Omental fat pad (tissue), 4 donors: ENCODE measurements at places on chromosomes 6 and 20.

- no peak for DNase-seq
These were observed 643 bp upstream of the SLC35D3 start for GRCh38 chr6:136921381-136921935.

GRCh38 chr6:104633125-104633524 is 226.6 kb downstream of the HACE1 start:
- no peak for DNase-seq

DNA sequence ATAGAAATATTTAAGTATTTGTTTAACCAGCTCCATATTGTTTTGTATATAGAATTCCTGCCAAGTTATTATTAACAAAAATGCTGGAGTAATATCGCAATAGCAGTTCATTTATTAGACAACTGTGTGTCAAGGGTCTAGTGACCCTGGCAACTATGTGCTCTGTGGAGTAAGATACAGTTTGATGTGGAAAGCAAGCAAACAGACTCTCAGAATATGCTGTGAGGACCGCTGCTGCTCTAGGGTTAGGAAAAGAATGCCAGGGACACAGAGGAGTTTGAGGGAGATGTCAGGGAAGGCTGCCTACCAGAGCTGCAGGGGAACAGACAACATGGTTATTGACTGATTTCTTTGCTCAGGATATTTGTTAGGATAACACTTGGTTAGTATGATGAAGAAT is 71.2 kb downstream of the HIVEP1 start:
- no peak for DNase-seq

DNA sequence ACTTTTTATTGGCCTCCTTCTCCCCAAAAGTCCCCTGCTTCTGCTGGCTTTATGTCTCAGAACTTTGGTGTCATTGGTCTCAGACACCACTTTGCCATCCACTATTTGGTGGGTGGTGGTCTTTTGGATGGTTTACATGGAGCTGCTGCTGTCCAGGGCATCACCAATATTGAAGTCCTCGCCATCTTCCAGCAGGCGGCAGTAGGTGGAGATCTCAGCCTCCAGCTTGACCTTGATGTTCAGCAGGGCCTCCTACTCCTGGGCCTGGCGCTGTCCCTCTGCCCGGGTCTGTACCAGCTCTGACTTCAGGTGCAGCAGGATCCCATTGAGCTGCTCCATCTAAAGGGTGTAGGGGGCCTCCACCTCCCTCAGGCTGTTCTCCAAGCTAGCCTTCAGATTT is 148.4 kb upstream of the FOXA2 start:
- DNase-seq = no peak

DNA sequence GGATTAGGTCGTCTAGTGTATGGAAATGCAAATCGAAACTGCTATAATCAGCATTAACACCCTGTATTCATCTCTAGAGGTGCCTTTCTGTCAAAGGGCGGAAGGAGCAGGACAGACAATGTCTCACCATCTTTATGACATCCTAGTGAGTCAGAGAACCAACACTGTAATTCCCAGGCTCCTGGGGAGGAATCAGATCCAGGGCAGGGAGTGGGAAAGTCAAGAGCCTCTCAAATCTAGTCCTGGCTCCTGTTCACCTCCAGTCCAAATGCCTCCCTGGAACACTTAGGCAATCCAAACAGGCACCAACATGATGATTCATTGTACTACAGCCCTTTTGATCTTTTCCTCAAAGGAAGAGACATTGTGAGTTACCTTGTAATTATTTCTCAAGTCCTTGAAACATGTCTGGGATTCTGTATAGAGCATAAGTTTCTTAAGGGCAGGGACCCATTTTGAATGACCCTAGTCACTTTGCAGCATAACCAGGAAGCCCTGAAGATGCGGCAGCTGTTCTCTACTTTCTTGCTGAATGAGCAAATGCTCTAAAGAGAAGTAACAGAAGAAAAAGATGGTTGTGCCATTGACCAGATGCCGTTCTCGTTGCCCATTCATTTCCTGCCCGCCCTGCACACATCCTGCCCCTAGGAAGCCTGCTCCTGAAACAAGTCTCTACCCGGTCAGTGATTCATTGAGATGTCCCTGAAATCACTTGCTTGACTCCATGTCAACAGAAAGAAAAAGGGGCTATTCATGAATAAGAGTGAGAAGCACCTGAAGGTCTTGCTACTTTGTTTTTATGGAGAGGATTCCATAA is 112.8 kb upstream of the JARID2 start:
- no peak for DNase-seq

DNA sequence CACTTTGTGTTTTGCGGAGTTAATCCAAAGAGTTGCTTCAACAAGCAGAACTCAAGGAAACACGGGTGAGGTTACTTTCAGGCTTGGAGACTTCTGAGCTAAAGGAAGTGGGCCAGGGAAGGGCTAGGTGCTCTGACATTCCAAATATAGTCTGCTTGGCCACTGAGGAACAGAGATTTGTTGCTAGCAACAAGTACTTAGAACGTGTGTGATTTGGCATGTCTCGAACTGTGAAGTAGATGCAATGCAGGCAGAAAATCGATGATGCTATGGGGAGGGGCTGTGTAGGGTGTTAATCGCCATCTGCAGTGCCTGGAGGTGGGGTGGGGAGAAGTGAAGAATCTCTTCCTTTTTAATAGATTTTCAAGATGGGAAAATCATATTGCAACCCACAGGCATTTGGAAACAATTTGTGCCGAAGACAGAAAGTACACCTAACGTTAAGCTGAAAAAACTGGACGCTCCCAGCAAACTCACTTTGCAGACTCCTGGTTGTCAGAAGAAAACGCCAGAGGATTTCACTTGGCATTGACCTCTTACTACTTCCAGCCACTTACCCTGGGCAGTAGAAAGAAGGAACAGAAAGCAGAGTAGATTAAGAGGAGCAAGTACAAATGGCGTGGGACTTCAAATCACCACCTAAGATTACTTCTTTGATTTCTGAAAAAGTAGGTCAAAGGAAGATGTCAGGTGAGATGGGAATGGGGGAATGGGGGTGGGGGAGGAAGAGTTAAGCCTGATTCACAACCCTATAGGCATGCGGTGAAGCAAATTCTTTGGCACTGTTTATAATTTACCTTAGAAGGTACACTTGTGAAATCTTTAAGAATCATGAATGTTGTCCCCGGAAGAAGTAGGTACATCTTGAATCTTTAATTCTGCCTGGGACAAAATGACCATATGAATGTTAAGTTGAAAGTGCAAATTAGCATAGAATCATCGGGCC is 314.1 kb downstream of the CD83 start:
- no peak for DNase-seq

DNA sequence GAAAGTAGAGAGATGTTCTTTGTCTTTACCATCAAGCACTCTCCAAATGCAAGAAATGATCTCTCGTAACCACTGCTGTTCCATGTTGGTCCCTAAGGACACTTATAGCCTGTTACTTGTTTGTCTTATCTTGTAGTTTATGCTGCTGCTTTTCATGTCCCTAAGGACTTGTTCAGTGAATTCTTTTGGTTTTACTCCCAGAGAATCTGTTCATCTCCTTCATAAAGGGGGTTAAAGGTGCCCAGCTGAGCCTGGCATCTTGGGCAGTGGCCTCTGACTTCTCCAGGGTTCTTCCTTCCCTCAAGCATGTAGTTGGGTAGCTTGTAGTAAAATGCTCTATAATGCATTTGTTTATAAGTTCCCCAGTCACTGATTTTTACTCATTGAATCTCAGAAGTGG is 864 bp upstream of the PKIG start:
- no peak for DNase-seq

GRCh38 chr6:139882977-139883728 is 508.7 kb upstream of the CITED2 start:
- no peak for DNase-seq

DNA sequence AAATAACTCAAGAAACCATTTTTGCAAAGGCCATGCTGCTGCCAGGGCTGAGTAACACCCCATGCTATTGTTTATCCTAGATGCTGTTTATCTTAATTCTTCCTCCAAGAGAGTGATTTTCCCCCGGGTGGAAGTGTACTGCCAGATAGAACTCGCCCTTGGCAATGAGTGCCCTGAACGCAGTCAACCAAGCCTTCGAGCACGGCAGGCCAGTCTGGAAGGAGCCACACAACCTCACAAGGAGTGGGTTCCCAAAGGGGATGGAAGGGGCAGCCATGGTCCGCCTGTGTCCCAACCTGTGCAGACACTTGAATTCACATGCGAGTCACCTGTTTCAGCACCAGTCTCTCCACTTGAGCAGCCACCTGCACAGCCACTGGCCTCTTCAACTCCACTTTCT is 31.9 kb downstream of the PNPLA1 start:
- no peak for DNase-seq

DNA sequence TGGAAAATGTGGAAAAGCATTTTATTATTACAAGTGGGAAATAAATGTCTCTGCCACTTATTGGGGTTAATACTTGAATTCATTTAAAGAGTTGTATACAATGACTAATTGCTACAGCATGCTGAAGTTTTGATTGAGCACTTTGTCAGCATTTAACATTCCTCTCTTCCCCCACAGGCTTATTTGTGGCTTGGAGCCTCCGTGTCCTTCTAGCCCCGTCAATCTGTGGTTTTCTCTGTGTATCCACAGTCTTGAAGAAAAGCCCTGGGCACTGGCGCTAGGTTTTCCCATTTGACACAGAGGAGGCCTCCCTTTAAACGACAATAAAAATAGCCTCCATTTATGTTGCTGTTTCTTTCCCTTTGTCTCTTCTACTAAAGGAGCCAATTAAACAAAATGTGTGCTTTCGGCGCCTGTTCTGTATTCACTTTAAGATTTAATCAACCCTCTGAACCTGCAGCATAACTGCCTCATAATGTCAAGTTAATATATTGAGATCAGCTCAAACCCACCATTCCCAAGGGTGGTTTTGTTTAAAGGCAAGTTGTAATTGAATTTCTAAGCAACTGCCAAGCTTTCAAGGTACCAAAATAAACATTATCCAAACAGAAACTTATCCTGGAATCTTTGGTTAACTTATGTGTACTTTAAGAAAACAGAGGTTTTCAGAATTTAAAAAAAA is 326.6 kb upstream of the RNF24 start:
- no peak for DNase-seq

- DNase-seq = no peak
These were observed 237.8 kb upstream of the PMEPA1 start for GRCh38 chr20:57947421-57948179.

GRCh38 chr20:38239441-38239840 is 21.1 kb downstream of the KIAA1755 start:
- DNase-seq = no peak

DNA sequence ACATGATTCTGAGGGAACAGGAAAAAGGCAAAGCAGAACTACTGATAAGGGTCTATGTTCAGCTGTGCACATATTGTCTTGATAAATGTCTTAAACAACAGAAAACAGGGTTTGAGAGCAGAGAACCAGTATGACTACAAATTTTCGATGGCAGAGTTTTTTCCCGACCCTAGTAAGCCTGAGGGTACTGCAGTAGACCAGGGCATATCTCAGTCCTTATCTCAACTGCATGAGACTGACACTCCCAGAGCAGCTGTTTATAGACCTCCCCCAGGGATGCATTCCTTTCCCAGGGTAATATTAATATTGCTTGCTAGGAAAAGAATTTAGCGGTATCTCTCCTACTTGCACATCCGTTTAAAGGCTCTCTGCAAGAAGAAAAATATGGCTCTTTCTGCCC is 1176.8 kb upstream of the ADGRB3 start:
- no peak for DNase-seq

GRCh38 chr6:135211306-135211702 is 30.2 kb downstream of the MYB start:
- DNase-seq = no peak

DNA sequence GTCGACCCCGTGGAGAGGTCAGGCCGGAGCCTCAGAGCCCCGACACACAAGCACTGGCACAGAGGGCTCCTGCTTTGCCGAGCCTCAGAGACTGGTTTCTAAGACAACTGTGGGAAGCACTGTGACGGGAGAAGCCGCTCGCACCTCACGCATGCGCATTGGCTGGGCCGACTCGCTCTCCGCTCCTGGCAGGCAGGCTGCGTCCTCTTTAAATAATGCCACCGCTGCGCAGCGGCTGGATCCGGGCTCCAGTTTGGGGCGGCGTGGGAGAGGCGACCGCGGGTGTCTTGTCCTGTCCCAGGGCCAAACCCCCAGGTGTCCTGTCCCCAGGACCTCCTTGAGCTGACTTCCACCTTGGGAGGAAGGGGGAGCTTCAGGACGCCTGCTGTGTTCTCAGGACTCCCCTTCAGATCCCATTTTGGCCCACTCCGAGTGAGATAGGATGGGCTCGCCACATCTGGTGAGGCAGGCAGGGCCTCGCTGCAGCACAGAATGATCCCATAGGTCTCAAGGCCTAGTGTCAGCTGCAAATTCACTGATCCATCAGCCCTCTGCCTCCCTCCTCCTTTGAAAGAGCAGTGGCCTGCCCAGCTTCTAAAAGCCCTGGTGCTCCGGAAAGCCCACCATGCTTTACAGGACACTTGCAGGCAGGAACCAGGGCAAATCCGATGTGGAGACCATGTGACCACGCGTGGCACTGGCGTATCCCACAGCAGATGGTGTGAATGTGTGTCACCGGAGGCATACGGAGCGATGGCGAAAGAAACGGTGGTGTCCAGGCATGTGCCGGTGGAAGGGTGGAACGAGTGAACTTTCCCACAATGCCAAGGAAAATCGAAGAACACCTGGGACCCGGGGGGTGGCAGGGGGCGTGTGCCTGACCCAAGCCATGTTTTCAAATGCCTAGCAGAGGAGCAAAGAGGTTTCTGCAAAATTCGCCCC is 169.3 kb upstream of the ZNF337 start:
- no peak for DNase-seq

- no peak for DNase-seq
These were observed 493 bp downstream of the CD83 start for GRCh38 chr6:14118091-14118439.

DNA sequence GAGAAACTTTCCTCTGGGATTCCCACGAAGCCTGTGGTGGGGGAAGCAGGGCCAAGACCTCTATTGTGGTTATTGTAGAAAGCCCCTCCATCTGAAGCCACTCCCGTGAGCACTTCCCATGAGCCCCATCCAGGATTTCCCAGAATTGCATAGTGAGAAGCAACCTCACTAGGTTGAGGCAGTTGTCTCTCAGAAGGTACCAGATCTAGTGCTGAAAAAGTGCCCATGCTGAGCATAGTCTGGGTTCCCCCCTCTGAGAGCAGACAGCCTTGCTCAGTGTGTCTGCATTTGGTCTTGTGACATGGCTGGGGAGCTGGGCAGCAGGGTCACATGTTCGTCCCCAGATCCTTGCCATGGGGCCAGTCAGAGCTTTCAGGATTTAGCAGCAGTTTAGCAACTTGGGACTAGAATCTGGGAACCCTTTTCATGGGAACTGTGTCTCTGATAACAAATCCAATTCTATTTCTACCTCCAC is 38.6 kb downstream of the SLC9A8 start:
- DNase-seq = no peak

- no peak for DNase-seq
These were observed 3.7 kb downstream of the AK9 start for GRCh38 chr6:109687271-109687761.

GRCh38 chr6:112592159-112592558 is 245.0 kb downstream of the RFPL4B start:
- DNase-seq = no peak
